ENCODE measurements at places on chromosomes 7 and 10.

DNA sequence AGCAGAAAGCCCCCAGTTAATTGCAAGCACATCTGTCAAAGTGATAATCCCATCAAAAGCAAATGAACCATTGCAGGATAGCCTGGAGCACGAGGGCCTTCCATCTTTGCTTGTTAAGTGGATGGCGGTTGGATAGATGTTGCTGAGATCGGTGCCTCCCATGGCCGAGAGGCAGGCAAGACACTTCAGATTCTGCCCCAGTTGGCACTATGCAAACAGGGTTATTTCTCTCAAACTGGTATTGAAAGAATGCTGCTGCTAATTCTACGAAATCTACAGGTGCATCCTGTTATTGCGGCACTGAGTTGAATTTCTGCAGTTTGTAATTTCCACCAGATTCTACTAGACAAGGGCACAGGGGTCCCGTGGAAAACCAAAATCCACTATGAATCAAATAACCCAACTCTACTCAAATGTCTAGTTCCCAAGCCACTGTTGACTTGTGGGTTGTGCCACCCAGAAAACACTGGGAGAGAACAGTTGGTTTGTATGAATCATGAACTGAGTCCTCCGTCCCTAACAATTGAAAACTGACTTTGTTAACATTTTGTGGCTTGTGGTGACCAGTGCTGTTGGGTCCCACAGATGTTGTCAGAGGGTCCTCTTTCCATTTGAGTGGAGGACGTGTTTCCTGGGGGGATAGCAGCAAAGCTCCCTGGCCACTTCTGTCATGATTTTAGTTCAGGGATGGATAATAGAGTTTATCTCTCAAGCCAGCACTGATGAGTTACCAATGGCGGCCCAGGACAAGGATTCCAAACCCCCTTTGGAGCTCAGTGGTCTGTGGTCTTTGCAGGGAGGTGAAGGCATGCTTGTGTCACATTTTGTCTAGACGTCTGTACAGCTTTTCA lies 7.1 kb upstream of the IL2RA start:
- no peak for DNase-seq

- DNase-seq: no peak
Measured at GRCh38 chr10:114400091-114400490, 4.2 kb downstream of the AFAP1L2 start.

DNA sequence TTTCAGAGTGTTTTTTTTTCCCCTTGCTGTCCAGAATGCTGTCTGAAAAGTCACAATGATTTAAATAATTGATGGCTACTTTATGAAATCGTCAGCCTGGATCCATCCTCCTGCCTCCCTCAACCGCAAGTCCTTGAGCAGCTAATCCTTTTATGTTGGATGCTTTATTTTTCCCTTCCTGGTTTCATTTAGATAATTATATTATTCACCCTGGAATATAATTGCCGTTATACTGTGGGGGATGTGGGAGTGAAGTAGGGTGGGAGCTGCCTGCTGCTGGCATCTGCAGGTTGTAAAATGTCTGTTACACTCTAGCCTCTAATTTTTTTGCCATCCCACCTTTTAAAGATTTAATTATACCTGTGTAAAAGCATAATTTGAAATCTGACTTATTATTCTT lies 290.5 kb upstream of the LRGUK start:
- no peak for DNase-seq

DNA sequence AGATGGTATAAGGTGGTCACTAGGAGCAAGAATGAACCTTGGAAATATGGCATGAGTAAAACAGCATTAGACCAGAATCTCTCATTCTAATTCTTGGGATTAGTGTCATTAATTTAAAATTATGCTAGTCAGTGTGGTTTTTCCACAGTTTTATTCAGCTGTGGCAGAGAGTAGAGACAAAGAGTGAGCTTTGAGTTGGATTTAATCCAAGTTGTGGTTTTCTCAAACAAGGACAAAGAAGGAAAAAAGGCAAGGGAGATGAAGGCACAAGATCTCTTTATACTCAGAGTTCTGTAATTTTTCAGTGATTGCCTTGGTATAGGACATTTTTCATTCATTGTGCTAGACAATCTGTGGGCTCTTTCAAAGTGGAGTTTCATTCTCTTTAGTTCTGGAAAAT lies 28.2 kb upstream of the AKAP9 start:
- DNase-seq: no peak

GRCh38 chr7:41882745-41883420 lies 180.0 kb upstream of the INHBA start:
- DNase-seq: no peak

- DNase-seq: peak; percentile 16
Measured at GRCh38 chr10:99658622-99659030, 683 bp upstream of the ENTPD7 start.

GRCh38 chr7:138167869-138168296 lies 91.6 kb downstream of the AKR1D1 start:
- DNase-seq: no peak

GRCh38 chr7:221978-222715 lies 29.8 kb downstream of the FAM20C start:
- no peak for DNase-seq

DNA sequence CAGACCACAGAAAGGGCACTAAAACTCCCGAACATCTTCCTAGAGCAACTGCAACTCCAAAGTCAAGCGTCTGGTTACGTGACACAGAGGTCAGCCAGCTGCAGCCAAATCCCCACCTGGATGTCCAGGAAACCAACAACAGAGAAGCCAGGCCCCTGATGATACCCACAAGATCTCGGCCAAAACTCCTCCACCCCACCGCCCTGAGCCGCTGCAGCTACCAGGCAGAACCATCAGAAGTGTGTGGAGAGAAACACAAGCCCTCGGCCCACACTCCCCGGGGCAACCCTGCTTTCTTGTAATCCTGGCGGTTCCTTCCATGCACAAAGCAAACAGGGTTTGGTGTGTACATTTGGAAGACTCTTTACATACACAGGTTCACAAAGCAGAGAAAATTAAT lies 8.7 kb downstream of the CHST15 start:
- no peak for DNase-seq

DNA sequence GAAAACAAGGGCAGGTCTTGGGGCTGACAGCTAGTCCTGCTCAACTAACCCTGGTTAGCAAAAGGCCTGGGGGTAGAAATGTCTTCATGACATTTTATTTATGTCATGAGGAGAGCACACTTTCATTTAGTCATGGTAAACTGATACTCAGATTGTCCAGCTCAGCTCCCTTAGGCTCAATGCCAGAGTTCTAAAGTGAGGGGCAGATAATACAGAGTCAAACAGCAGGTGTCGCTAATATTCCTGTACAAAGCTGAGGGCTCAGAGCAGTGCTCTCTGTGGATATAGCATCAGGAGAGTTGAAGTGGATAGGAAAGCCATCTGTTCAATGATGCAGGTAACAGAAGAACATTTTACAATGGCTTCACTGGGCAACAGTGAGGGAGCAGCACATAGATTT lies 26.8 kb upstream of the CALCR start:
- DNase-seq: no peak

DNA sequence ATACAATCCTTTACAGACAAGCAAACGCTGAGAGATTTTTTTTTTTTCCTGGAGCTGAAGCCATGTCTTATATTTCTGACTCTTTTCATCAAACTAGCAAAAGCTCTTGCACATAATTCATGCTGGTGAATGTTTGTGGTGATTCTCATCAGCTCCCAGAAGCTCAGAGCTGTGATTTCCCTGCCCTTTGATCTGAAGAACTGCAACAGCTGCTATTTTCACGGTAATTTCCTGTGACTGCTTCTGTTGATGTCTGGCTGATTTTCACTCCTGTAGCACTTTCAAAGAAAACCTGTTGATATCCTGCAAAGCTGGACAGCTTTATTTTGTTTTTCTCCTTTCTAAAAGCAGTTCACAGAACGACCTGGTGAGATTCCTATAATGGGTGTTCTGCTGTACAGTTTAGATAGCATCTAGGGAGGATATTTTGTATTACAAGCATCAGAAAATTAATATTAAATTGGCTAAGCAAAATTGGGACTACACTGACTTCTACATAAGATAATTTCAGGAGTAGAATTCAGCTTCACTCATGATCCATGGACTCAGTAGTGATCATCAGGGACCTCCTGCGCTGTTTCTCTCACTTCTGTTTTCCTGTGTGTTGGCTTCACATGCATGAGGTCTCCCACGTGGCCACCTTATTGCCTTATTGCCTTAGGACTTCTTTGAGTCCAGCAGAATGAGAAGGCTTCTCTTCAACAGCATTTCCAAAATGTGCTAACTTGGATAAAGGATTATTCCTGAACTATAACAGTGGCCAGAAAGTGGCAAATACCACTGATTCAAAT lies 1111.6 kb upstream of the SORCS1 start:
- DNase-seq: no peak

- DNase-seq: no peak
Measured at GRCh38 chr7:84100866-84101265, 93.7 kb downstream of the SEMA3A start.

DNA sequence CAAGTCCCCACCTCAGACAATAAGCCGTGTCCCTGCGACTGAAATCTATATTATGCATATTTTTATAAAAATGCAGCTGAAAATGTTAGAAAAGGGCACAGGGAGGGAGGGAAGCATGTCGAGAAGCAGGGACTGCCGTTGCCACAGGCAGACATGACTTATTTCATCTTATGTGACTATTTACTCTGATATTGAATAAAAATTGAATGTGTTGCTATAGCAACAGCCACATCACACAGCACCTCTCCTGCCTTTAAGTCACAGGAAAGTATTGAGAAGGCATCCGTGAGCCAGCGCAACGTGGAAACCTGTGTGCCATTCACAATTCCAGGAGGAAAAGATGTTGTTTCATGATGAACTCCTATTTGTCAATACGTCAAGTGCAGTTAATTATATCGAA lies 549.5 kb downstream of the DNAJB6 start:
- DNase-seq: no peak

GRCh38 chr10:128084364-128084763 lies 41.9 kb downstream of the MKI67 start:
- DNase-seq: no peak

GRCh38 chr7:85710960-85711359 lies 524.1 kb upstream of the SEMA3D start:
- DNase-seq: no peak

GRCh38 chr7:134854816-134855215 lies 75.4 kb downstream of the CALD1 start:
- no peak for DNase-seq

- no peak for DNase-seq
Measured at GRCh38 chr10:96047004-96047649, 3.7 kb downstream of the CCNJ start.

DNA sequence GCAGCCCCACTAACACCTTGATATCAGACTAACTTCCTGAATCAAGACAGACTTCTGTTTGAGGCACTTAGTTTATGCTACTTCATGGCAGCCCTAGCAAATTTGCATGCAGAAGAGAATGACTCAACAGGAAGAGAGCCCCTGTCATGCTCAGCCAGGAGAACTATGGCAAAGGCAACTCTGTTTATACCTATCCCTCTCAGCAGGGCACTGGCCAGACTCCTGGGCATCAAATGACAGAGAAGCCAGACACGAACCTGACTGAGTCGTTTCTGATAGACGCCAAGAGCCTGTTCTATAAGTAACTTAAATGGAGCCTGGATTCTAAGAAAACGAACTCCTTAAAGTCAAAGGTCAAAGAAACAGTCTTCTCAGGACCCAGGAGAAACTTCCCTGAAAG lies 50.9 kb upstream of the UNC5B start:
- no peak for DNase-seq

- no peak for DNase-seq
Measured at GRCh38 chr10:24721229-24722106, 2.2 kb downstream of the ARHGAP21 start.

All from effector CD4-positive, alpha-beta T cell (primary cell).